ENCODE measurements at places on chromosomes 7 and 10.

DNA sequence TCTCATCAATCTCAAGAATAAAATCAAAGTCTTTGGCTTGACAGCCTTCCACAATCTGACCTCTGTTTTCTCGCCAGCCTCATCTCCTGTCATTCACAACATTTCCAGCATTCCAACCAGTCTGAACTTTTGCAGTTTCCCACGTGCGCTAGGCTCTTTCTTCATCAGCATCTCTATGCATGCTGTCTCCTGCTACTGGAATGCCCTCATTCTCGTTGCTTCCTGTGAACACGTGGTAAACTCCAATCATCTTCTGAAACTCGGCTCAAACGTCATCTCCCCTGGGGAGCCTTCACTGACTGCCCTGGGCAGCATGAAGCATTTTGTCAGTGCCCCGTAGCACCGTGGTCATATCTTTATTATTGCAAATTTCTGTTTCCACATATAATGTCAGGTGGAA, 12.2 kb upstream of the RSBN1L start:
- DNase-seq: no peak

DNA sequence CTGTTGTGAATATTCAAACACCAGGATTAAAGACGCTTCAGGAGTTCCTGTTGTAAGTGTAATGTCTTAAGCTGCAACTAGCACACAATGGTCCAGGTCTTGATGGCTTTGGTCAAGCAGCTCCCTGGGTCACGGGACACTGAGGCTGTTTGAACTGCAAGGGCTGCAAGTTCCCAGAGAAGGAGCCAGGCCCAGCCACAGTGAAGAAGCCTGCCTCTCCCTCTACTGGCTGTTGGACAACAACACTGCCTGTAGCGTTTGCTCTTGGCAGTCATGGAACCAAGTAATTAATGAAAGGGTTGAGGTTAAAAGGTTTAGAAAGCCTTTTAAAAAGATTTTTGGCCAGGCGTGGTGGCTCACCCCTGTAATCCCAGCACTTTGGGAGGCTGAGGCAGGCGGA, 31.9 kb upstream of the GUSB start:
- no peak for DNase-seq

DNA sequence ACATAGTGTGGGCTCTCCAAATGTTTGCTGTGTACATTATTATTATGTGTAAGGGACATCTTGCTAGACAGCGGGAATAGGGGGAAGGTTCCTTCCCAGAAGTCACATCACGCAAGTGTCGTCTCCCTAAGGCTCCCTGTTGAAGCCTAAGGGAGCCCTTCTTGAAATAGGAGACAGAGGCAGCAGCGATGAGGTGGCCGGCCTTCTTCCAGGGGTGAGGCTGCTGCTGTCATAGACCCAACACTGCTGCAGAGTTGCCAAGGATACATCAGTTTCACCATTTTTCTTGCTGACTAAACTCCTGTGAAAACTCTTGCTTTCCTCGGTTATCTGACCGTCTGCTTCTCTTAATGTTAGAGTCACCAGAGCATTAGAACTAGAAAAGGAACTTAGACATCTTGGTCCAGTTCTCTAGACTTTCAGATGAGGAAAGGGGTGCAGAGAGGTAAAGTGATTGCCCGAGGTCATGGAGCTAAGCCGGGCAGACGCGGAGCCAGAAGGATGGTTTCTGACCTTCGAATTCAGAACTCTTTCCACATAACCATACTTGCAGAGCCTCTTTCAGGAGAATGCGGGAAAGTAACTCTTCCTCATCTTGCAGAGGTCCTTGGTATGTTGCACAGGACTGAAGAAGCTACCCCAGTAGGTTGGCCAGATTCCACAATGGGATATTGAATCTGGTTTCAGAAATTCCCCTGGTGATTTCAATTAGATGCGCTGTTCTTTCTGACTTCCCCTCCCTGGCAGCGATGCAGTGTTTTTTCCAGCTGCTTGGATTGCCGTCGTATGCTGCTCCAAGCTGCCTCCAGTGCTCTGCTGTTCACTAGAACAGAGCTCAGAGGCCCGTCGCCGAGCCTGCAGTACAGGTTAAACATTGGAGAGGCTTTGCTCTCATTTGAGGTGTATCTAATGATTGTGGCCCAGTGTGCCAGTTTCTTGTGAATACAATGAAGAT, 217.1 kb downstream of the CAMK1D start:
- DNase-seq: no peak

DNA sequence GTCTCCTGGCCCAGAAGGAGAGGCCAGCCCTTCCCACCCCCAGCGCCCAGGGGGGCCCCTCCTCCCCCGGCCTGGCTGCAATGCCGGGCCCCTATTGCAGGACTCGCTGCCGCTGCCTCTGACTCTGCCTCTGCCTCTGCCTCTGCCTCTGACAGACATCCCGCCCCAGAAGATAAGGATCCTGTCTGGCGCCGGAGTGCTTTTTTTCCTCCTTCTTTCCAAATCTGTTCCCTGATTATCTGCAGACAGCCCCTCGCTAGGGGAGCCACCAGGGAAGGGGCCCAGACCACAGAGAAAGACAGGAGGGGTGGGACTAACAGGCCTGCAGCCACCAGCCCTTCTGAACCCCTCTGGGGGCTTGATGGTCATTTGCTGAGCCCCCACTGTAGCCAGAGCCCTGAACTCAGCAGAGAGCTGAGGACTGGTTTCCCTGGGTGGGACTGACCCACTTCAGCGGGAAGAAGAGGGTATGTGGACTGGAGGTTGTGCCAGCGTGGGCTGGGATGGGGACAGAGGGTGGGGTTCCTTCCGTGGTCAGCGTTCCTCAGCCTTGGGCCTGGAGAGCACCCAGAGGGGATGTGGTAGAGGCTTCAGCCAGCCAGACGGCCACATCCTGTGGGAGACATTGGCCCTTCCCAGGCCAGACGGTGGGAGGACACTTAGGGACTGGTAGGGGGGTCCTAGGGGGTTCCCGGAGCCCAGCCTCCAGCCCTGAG, 22.8 kb downstream of the UNC5B start:
- no peak for DNase-seq

DNA sequence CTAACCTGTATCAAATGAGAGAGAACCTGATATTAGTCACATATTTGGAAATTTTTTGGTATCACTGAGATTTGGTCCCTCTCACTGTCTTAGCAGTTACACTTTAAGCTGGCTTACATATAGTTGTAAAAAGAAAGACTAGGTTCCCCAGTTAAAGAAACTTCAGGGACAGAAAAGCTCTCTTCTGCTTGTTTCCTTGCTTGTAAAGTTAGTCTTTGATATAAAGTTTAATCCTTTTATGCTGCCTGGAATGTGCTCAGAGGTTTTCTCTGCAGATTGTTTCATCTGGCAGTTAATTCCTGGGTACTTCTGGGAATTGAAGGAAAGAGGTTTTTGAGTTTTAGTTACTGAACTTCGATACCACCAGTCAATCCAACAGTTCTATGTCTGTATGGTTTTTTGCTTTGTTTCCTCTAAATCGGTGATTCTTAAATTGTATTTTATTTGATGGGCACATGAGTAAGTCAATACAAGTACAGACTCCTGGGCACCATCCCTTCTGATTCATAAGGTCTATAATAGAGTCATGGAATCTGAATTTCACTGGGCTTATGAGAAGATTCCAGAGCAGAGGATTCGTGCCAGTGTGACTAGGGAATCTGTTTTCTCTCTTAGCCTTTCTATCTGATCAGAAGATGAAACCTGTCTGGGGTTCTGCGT, 1080.9 kb upstream of the C7orf33 start:
- no peak for DNase-seq

DNA sequence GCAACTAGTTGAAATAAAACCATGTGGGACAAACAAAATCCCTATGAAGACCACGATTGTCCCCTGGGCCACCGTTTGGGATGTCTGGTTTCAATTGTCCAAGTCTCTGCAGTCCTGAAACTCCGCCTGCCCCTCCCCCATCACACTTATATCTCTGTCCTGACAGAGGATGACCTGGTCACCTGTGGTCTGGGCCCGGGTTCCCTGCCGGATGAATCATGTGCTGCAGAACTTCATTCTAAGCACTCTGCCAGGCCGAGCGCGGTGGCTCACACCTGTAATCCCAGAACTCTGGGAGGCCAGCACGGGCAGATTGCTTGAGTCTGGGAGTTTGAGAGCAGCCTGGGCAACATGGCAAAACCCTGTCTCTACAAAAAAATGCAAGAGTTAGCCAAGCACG, 91.1 kb downstream of the COL13A1 start:
- no peak for DNase-seq

DNA sequence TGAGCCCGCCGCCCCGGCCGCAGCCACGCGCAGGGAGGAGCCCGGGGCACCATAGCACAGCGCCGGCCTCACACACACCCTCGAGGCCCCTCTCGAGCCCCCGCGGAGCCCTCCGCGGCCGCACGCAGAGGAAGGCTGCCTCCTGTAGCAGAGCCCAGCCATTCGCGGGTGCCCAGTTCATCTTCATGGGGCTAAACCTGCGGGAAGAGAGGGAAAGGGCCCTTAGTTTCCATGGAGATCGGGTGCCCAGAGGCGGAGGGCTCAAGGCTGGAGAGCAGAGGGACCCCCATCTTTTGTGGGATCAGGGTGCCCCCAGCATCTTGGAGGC, 2.9 kb upstream of the SYCE1 start:
- DNase-seq: no peak

DNA sequence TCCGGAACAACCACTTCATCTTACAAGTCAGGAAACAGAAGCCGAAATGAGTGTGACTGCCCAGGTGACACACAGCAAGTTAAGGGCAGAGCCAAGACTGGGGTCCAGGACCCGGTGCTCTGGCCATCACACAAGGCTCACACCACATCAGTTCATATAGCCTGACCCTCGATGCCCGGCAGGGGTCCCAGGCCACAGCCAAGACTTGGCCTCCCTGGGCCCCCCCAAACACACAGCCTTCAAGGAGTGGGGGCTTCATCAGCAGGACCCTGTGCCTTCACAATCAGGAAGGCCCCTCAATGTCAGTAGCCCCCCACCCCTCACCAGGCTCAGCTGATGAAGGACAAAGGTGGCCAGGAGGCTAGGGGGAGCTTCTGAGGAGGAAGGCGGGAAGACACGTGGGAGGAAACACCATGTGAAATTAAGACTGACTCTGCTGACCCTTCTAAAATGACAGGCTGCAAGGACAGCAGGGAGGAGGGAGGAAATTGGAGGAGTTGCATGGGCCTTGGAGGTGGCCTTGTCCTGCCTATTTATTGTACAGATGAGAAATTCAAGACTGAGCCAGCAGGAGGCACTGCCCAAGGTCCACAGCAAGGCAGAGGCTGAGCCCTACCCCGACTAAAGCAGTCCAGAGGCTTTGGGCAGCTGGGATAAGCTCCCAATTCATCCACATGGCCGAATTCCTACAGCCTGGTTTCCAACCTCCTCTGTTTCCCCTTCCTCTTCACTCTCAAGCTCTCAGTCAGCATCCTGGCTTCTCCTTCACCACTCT, 216.1 kb upstream of the ZMIZ1 start:
- peak; percentile 8 for DNase-seq

DNA sequence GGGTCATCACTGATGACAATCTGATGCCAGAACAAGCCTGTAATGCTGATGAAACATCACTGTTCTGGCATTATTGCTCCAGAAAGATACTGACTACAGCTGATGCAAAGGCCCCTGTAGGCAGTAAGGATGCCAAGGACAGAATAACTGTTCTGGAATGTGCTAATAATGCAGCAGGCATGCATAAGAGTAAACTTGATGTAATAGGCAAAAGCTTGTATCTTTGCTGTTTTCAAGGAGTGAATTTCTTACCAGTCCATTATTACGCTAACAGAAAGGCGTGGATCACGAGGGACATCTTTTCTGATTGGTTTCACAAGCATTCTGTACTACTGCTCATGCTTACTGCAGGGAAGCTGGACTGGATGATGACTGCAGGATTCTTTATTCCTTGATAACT, 18.7 kb downstream of the LCOR start:
- no peak for DNase-seq
